Stimulated activated CD8-positive, alpha-beta memory T cell treated with anti-CD3 and anti-CD28 coated beads, Interleukin-12 subunit alpha, Interleukin-12 subunit beta, amount 100 ng/mL, for 4 hours (primary cell): ENCODE measurements at places on chromosomes 12 and 14.

DNA sequence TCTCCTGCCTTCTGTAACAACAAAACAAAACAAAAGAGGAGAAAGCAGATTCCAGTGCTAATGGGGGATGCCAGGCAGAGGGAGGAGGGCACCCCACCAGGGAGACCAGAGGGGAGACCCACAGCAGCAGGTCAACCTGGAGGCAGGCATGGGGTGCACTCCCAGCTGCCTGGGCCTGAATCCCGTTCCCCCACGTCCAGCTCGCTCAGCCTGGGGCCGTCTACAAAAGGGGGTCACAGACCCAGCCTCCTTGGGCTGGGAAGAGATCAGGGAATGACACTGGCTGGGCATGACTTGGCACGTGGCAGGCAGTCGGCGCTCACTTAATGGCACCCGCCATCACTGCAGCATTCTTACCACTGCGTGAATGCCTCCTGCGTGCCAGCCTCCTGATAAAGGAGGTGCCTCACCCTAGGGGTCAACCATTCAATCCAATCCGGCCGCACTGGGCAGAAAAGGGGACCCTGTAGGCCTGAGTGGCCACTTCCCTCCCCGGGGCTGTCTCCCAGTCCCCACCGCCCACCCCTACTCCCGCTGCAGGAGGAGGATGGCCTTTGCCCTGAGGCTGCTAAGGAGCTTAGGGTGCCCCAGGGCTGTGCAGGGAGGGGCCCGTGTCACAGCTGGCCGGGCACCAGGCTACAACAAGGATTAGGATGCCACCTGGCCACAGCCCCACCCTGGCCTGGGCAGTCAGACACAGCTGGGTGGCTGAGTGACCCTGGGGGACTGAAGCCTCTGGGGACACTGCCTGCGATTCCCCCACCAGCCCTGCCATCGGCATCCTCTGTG is 87.5 kb downstream of the NCOR2 start:
- no peak for DNase-seq

- DNase-seq: no peak
Observed at GRCh38 chr14:21182166-21182565, 26.3 kb upstream of the OR5AU1 start.

DNA sequence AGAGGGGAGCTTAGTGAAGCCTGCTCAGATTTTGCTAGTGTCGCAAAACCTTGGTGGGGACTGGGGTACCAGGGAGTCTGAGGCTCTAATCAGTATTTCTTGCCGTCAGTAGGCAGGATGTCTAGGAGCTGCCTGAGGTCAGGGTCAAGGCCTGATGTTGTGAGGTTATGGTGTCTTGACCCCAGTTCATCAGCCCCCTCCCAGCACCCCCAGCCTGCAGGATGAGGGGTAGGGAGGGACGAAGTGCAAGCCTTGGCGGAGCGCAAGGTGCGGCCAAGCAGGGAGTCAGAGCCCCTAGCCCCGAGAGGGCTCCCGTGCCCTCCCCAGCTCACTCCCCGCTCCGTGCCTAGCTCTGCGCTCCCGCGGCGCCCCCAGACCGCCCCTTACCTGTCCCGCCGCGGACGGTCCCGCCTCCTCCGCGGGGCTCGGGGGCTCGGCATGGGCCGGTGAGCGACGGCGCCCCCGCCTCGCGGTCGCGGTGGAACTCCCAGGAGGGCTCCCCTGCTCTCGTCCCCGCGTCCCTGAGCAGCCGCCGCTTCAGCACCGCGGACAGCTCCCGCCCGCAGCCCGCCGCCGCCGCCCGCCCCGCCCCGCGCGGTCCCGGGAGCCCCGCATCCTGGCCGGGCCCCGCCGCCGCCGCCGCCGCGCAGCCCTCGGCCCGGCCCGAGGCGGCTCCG is 347 bp downstream of the SYNDIG1L start:
- DNase-seq: peak; percentile 19

- no peak for DNase-seq
Observed at GRCh38 chr12:112906712-112907414, at the start of gene OAS1. TSS of gene OAS1 (plus strand) at chr12:112906962. CDS start at chr12:112907040, 78 bp downstream.

DNA sequence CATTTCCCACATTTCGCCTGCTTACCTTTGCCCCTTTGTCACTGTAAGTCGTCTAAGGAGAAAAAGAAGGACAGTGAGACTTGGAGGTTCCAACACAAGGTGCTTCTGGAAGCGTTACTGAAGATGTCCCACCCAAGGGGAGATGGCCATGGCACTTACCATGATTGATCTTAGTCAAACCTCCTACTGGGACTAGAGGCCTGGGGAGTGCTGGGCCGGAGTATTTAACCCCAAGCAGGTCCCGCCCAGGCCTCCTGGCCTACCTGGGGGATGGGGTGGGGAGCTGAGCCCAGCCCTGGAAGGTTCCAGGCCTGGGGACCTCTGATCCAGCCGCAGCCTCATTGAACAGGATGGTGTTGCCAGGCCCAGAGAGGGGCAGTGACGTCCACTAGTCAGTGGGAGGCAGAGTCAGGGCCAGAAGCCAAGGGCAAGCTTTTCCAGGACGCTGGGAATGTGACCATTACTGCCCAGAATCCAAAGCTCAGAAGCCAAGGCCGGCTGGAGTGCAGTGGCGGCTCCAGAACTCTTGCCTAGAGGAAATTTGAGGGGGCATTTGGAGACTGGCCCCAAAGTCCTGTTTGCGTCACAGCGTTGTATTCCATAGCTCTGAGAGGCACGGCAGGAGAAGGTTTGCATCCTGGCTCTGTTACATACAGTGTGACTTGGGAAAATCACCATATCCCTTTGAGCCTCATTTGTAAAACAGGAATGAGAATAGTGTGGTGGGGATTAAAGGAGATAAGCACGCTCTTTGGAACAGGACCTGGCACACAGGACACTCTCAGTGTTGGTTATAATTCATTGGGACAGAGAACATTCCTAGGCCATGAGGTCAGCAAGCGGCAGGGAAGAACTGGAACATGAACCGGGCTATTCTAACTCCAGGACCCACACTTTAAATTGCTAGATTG is at the start of gene HPD:
Gene HPD, minus strand, starts transcription at position 198 of the 911 bp plus-strand sequence. Its CDS starts 36 bp downstream, at position 162.
- no peak for DNase-seq

DNA sequence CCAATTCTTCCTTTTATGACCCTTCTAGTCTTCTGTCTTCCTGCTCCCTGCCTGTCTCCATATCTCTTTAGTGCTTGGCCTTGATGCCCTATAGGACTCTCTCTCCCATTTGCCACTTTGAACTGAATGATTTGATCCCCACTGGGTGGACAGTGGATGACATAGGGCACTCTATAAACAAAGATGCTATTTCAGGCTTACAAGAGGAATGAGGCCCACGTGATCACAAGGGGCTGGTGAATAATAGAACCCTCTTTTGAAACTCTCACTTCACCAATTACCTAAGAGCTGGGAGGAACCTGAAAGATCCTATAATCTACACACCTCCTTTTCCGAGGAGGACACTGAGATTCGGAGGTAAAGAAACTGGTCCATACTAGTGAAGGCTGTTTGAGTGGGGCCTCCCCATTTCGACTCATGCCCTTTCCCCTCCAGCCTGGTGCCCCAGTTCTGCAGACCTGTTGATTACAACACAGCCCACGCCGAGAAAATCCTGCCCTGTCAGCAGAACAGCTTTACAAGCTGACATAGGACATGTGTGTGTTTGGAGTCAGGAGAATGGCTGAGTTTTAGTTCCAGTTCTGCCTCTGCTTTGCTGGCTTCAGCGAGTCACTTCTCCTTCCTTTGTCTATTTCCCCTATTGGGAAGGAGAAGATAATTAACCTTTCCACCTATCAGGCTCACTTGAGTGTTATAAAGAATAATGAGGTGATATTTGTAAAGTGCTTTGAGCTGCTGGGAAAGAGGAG is 400.3 kb downstream of the ZFP36L1 start:
- DNase-seq: no peak

DNA sequence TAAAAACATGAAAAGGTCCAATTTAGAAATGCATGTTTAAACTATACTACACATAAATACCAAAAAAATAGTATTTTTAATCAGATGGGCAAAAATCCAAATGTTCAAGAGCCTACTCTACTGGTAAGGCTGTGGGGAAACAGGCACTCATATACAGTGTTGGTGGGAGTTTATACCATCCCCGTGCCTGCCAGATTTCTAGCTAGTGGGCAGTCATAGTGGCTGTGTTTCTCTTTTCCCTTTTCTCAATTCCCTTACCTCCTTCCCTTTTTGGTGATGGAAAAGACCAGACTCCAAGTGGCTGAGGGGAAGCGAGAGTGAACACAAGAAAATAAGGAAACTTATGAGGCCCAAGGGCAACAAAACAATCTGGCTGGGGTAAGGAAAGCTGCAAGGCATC is 14.7 kb downstream of the ZNF641 start:
- DNase-seq: no peak

- no peak for DNase-seq
Observed at GRCh38 chr12:109959411-109960093, 36.6 kb downstream of the GIT2 start.

DNA sequence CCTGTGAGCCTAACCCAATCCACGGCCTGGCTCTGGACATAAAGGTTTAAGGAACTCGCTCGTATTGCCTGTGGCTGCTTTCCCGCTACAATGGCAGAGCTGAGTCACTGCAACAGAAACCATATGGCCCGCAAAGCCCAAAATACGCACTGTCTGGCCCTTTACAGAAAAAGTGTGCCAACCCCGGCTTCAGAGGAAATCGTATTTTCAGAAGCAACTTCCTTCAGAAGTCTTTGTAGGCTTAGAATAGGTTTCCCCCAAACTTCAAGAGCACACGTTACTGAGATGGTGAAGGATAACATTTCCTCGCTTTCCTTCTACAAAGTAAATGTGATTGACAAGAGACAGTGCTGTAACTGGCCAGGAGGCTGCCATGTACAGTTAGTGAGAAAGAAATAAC is 34.8 kb upstream of the TESC start:
- peak; percentile 8 for DNase-seq

DNA sequence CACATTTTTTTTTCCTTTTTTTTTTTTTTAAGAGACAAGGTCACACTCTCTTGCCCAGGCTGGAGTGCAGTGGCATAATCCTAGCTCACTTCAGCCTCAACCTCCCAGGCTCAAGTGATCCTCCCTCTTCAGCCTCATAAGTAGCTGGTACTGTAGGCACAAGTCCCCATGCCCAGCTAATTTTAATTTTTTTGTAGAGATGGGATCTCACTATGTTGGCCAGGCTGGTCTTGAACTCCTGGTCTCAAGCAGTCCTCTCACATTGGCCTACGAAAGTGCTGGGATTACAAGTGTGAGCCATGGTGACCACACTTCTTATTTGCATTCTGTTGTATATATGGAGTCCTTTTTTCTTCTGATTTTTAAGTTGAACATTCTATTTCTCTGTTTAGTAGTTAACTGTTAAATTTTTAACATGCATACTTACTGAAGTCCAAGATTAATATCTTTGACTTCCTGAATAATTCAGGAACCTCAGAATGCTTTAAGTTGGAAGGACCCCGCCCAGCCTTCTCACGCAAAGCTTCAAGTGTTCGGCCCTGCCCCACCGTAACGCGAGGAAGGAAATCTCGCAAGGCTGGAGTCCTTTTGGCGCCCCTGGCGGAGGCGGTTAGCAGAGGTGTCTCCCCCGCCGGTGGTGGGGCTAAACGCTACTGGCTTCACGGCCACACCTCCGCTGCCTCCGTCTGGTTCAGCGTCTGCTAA is 21.6 kb downstream of the SPATS2 start:
- peak; percentile 48 for DNase-seq

DNA sequence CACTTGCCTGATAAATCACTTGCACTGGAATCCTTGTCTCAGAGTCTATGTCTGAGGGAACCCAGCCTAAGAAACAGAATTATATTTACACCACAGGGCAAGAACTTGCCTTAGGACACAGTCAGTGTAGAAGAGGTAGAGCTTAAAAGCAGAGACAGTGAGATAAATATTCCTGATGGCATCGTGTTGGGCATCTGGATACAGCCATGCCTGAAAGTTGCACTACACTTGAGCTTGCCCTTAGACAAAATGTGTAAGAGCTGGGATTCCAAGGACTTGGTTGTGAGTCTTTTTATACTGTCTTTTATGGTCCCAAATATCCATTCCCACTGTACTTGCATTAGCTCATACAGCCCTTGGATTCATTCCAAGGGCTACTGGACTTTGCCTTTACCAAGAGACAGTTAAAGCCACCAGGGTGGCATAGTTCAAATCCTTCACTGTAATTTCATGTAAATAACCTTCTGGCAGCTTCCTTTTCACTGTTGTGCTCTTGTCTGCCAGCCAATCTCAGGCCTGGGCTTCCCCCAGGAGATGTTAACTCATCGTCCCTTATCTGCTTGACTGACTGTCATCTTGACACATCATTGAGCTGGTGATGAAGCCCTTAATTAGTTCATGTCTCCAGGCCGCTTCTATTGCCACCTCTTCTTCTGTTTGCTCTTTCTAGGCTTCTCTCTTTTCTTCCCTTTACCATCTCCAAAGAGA is 577.9 kb upstream of the TBX3 start:
- no peak for DNase-seq

DNA sequence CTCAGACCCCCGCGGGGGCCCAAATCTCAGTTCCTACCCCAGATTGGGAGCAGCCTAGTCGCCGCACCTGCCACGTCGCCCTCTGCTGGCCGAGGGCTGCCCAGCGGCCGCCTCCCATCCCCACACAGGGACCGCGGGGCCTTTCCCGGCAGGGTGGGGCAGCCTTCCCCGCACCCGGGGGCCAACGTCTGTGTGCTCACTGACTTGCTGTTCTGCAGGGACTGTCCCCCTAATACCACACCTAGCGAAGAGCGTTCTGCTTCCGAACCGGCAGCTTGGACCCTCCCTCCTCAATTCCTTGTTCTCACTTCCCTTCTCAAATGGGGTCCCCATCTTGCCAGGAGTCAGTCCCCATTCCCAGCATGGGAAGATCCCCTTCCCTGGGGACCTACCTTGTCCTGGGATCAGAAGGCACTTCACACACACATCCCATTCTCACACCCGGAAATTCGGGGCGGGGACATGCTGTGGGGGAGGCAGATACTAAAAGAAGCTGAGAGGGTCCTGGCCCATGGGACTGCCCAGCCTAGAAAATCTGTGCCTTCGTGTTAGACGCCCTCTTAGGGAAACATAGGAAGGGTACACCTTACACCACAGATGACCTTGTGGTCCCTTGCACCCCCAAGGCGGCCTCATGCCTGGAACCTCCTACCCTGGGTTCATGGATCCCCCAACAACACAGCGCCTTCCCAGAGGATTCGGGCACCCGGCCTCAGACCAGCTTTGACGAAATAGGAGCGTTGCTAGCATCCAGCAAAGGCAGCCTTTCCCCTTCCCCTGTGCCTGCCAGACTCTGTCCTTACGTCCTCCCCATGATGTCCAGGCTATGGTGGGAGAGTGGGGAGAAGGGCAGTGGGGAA is 16.4 kb downstream of the ACVRL1 start:
- peak; percentile 36 for DNase-seq

- DNase-seq: no peak
Observed at GRCh38 chr12:14185427-14186192, 179.9 kb upstream of the ATF7IP start.
